ENCODE measurements at places on chromosomes 2 and 18. TPM values are rescaled to one million over a fixed set of nuclear protein-coding genes. Genes with fewer than 3 reads are reported as not detected.

GRCh38 chr2:202944816-202945215 is 32.7 kb downstream of the CARF start:
- no peaks in the 10 kb centered on the region for H3K36me3 ChIP-seq
- H3K4me3 ChIP-seq, result no peak overlapping the region
- no peaks in the 10 kb centered on the region for H3K27me3 ChIP-seq
- DNase-seq, result no peak
- H3K27ac ChIP-seq, result no peak overlapping the region

Gene ATP8B1
- 33.5 TPM for total RNA-seq

- no peak overlapping the region for H3K4me3 ChIP-seq
- H3K27ac ChIP-seq, result no peak overlapping the region
- H3K4me1 ChIP-seq, result no peaks in the 10 kb centered on the region
- H3K27me3 ChIP-seq, result no peaks in the 10 kb centered on the region
- H3K36me3 ChIP-seq, result no peaks in the 10 kb centered on the region
These were observed 488.3 kb downstream of the DLGAP1 start for GRCh38 chr18:3966642-3967358.

DNA sequence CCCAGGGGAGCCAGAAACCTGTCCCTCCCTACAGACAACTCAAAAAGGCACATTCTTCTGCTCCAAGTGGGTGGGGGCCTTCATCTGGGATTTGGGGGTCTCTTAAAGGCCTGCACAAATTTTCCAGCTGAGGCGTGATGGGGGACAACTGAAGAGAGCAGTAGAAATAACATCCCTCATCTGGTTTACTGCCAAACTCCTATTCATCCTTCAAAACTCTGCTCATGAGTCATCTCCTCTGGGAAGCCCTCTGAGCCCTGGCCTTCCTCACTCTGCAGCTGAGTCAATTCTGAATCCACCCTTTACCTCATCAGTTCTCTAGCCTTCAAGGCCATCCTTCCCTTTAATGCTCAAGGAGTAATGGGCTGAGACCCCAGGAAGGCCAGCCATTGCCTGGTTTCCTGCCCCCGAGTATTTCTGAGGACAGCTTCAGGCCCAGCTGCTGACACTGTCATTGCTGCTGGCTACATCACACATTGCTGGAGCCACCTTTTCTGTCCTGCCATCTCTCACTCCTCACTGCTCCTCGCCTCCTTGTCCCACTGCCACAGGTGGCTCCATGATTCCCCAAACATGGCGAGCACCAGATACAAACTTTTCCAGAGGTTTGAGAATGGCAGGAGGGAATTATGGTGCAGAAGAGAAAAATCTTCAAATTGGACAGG is 32.2 kb upstream of the GLI2 start:
- DNase-seq, result no peak
- H3K4me1 ChIP-seq, result no peaks in the 10 kb centered on the region
- no peaks in the 10 kb centered on the region for H3K36me3 ChIP-seq

- H3K4me3 ChIP-seq, result no peak overlapping the region
- no peaks in the 10 kb centered on the region for H3K36me3 ChIP-seq
- no peak overlapping the region for H3K27ac ChIP-seq
- peak; percentile 57 for DNase-seq
These were observed 32.7 kb downstream of the LPIN1 start for GRCh38 chr2:11778923-11779757.

Gene CCL20
- total RNA-seq, result 1.6 TPM

DNA sequence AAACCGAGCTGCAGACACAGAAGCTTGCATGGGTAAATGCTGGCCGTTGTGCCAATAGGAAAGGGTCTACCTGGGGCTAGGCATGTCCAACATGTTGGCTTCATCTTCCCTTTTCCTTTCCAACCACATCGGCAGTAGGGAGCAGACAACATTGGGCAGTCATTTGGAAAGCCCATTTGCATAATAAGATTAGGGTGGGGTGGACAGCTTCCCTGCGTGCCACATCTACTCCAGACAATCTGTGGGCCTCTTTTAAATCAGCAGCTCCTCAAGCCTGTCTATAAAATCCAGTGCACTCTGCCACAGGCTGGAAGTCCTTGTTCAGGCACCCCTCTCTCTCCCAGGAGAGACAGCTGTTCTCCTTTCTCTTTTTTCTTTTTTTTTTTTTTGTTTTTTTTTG is 203.6 kb upstream of the KYNU start:
- DNase-seq, result no peak
- no peaks in the 10 kb centered on the region for H3K4me1 ChIP-seq
- no peaks in the 10 kb centered on the region for H3K36me3 ChIP-seq
- H3K4me3 ChIP-seq, result no peak overlapping the region

Gene SRD5A2
- total RNA-seq, result 5.0 TPM

GRCh38 chr2:239296020-239296932 is 104.5 kb downstream of the HDAC4 start:
- no peaks in the 10 kb centered on the region for H3K27me3 ChIP-seq
- no peak for DNase-seq
- H3K4me3 ChIP-seq, result no peak overlapping the region

DNA sequence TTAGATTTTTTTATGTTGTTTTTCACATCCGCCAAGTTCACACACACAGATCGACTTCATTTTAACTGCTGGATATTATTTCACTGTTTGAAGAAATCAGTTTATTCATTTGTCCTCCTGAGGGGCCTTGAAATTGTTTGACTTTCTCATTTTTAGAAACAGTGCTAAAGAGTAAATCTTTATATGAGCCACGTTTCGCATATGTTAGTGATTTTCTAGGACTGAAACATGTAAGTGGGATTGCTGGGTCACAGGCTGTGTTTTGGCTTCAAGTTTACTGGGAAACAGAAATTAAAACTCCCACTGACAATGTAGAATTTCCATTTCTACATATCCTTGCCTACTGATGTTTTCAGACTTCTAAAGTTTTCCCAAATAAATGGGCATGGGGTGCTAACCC is 363.8 kb downstream of the NCKAP5 start:
- no peak overlapping the region for H3K4me3 ChIP-seq
- DNase-seq, result no peak
- H3K4me1 ChIP-seq, result no peaks in the 10 kb centered on the region

DNA sequence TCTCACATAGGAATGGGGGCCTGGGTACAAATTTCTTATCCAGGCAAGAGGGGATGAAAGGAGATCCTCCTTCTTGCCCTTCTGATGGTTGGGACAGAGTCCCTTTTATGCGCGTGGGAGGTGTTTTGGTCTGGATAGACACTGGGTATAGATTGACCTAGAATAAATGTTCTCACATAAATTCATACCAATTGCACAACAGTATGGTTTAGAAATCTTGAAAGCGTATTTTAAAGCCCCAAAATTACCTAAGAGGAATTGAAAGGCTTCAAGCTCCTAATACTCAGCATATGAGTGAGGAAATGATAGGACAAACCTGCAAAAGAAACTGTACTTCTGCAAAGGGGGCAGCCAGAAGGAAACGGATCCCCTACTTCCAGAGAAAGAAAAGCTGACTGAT is 2.6 kb upstream of the BCL2 start:
- no peak for DNase-seq
- no peak overlapping the region for H3K27ac ChIP-seq
- no peaks in the 10 kb centered on the region for H3K36me3 ChIP-seq
- no peaks in the 10 kb centered on the region for H3K27me3 ChIP-seq
- H3K4me3 ChIP-seq, result no peak overlapping the region

Measured in prostate gland (tissue), 2 donors.